ENCODE measurements at places on chromosomes 3 and 15.

DNA sequence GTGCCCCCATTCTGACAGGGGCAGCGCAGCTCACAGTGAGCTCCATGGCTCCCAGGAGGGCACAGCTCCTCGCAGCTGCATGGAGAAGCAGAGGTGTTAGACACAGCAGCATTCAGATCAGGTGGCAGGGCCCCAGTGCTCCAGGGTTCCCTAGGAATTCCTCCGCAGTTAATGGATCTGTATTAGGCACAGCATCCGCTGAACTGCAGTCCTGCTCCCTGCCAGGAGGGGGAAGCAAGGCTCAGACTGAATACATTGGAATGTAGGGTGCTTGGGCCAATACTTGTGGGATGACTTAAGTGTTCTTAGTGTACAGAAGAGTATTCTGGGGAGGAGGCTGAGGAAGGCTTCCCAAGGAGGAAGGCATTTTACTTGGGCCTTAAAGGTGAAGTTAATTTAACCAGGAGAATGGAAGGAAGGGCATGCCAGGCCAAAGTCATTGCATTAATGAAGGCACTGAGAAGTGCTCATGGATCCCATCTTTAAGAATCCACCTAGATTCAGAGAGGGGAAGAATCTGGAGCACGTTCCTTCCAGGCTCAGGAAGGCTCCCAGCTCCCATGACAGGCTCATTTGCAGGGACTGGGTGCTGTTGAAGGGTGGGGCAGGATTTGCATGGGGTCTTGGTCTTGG is 111.6 kb downstream of the RAB11A start:
- peak; percentile 52 for DNase-seq

- DNase-seq: no peak
Measured at GRCh38 chr15:58010983-58011382, 54.5 kb downstream of the ALDH1A2 start.

- DNase-seq: no peak
Measured at GRCh38 chr3:197522881-197523441, 32.8 kb downstream of the BDH1 start.

GRCh38 chr3:131390331-131390730 is 8.8 kb downstream of the NUDT16 start:
- no peak for DNase-seq

GRCh38 chr3:195200010-195200822 is 70.7 kb downstream of the XXYLT1 start:
- no peak for DNase-seq

- no peak for DNase-seq
Measured at GRCh38 chr15:73751899-73752805, 999 bp downstream of the INSYN1 start.

GRCh38 chr3:102114264-102114979 is 265.1 kb downstream of the NFKBIZ start:
- peak; percentile 46 for DNase-seq

GRCh38 chr3:121430664-121431215 is 115.0 kb downstream of the POLQ start:
- no peak for DNase-seq

DNA sequence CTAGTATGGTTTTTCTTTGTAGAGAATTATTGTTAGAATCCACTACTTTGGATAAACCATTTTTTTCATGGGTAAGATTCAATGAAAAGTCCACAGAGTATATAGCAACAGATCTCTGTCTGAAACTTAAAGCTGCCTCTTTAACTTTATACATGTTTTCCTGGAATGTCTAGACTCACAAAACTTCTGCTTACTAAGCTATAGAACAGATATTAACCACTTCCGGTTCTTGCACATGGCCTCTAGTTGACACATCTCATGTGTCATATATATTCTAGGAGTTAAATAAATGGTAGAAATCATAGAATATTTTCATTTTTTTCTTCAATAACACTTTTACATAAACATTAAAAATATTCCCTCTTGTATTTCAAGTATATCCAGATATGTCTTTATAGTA is 1693.9 kb downstream of the SI start:
- DNase-seq: no peak

DNA sequence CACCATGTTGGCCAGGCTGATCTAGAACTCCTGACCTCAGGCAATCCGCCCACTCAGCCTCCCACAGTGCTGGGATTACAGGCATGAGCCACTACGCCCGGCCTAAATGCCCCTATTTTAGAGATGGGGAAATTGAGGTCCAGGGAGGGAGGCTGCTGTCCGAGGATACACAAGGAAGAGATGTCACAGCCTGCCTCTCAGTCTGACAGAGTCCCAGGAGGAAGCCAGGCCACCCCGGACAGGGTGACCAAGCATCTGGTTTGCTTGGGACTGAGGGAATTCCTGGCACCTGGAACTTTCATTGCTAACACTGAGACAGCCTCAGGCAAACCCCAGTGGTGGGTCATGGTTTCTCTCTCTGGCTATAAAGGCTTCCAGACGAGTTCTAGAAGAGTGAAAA is 30.6 kb upstream of the ADAMTS7 start:
- DNase-seq: no peak

DNA sequence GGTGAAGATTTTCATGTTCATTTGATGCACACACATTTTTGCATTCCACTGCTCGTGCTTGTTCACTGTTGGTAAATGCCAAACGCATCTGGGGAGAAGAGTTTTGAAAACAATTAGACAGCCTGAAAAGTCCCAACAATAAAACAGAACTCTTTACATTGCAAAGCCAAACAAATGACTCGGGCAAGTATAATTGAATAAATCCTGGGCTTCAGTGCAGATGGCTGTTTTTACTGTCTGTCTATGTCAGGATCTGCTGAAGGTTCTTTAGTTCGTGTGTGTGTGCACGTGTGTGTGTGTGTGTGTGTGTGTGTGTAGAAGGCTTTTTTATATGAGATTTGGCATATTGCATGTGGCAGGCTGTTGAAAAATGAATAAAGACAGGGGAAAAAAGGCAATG is 277.5 kb upstream of the CDIN1 start:
- no peak for DNase-seq

DNA sequence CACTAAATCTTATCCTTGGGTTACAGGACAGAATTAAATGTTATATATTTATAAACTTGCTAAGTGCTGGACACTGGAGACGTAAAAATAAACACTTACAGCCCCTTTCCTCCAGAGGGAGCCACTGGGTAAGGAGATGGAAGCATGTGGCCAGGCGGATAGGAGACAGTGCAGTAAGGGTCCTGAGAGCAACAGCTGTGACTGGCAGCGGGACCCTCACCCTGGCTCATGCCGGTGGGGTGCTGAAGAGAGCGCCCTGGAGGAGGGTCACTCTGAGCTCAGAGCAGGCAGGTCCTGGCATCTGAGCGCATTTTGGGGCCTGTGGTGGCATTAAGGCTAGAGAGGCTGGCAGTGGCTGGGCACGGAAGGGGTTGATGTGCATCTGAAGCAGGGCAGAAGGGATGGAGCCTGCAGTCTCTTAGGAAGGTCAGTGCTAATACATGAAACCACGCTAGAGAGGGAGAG is 16.0 kb downstream of the SEC61A1 start:
- no peak for DNase-seq

- no peak for DNase-seq
Measured at GRCh38 chr3:174675406-174675805, 183.7 kb upstream of the NAALADL2 start.

- no peak for DNase-seq
Measured at GRCh38 chr3:181292984-181293383, 303.4 kb upstream of the DNAJC19 start.

DNA sequence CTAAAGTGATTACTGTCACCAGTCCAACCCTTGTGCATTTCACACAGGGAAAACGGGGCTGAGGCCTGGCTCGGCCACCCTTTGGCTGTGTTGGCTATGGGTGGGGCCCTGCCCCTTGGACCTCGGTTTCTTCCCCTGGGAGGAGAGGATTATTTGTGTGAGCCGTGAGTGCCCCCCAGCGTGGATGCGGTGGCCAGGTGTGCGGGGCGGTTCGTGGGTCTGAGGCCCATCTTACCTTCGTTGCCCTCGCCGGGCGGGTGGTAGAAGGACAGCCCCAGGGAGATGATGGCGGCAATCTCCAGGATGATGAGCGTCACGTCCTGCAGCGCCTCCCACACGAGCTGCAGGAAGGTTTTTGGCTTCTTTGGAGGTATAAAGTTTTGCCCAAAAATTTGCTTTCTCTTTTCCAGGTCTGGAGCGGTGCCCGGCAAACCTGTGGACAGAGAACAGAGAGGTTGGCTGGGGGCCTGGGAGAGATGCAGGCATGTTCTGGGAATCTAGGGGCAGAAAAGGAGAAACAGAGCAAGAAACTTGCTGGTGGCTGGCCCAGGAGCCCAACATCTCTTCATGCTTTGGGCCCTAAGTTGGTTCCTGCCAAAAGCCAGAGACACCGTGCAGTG is 89.6 kb upstream of the SEC13 start:
- no peak for DNase-seq

DNA sequence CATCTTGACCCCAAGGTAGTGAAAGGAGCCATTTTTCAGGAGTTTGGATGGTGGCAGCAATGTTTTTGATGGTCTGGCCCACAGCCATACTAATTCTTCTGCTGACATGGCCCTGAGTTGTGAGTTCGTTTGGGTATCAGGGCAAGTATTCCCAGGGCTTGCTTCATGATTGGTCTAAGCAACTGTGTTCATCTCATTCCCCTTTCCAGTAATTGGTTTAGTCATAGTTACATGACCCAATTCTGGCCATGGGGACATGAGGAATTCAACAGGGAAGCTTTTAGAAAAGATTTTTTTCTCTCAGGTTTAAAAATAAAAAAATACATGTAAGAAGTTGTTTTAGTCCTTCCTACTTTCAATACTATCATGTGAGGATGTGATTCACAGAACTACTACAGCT is 150.5 kb upstream of the NPHP3 start:
- no peak for DNase-seq

DNA sequence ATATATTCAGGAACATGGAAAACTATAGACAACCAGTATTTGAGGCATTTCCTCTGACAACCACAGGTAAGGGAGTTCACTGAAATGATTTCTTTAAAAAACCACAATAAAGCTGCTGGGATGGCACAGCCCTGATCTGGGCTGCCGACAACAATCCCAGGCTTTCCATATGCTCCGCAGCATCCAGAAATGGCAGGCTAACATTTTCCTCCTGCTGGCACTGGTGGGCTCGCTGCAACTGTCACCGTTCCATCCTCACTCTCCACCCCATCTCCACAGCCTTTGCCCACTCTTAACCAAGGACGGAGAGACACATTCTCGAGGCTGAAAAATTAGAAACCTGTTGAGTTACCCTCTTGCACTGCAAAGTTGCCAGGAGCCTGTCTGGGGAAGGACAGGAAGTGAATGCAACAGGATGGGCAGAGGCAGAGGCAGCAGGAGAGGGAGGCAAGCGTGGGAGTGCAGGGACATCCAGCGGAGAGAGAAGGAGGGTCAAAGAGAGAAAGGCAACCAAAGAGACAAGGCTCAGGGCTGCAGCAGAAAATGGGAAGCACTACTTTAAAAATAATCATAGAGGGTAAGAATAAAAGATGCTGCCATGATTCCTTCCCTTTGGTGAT is 79.0 kb upstream of the ARRDC4 start:
- DNase-seq: no peak

DNA sequence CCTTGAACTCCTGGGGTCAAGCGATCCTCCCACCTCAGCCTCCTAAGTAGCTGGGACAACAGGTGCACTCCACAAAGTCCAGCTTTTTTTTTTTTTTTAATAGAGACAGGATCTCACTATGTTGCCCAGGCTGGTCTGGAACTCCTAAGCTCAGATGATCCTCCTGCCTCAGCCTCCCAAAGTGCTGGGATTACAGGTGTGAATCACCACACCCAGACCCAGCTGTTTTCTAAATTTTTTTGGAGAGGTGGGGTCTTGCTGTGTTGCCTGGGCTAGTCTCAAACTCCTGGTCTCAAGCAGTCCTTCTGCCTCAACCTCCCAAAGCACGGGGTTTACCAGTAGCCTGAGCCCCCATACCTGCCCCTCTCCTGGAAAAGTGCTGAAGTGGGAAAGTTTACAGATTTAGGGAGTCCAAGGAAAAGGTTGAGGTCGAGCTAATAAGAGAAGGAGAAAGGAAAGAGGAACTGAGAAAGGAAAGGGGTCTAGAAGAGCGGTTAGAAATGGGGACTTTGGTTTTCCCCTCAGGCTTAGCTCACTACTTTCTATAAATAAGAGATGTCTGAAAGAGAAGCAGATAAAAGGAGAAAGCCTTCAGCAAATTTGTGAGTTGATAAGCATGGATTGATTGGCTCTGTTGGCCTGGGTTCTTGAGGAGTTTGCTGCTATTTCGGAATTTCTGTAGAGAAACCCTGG is 23.6 kb downstream of the UBE2E1 start:
- no peak for DNase-seq

- no peak for DNase-seq
Measured at GRCh38 chr15:79406210-79406609, 25.9 kb upstream of the MINAR1 start.

- no peak for DNase-seq
Measured at GRCh38 chr15:45498701-45499100, 23.9 kb downstream of the SLC30A4 start.

DNA sequence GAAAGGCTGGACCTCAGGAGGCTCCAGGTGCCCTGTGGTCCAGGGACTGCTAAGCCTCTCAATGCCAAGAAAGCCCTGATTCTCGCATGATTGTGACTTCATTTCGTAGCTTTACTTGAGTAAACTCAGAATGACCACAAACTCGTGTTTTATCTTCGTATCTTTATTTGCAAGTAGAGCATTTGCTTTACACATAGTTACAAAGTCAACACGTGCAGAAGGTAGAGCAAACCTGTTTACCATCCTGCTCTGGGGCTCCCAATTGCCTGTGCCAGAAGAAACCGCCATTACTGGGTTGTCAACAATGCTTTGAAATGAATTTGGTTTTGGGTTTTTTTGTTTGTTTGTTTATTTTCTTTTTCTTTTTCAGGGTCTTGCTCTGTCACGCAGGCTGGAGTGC is 5.8 kb upstream of the MESP1 start:
- no peak for DNase-seq

- no peak for DNase-seq
Measured at GRCh38 chr3:157444797-157445184, 8.1 kb downstream of the PTX3 start.

Measured in stimulated activated CD8-positive, alpha-beta memory T cell treated with anti-CD3 and anti-CD28 coated beads, Interleukin-4, amount 100 ng/mL, for 48 hours (primary cell).